ENCODE measurements at places on chromosomes 16 and 17.

DNA sequence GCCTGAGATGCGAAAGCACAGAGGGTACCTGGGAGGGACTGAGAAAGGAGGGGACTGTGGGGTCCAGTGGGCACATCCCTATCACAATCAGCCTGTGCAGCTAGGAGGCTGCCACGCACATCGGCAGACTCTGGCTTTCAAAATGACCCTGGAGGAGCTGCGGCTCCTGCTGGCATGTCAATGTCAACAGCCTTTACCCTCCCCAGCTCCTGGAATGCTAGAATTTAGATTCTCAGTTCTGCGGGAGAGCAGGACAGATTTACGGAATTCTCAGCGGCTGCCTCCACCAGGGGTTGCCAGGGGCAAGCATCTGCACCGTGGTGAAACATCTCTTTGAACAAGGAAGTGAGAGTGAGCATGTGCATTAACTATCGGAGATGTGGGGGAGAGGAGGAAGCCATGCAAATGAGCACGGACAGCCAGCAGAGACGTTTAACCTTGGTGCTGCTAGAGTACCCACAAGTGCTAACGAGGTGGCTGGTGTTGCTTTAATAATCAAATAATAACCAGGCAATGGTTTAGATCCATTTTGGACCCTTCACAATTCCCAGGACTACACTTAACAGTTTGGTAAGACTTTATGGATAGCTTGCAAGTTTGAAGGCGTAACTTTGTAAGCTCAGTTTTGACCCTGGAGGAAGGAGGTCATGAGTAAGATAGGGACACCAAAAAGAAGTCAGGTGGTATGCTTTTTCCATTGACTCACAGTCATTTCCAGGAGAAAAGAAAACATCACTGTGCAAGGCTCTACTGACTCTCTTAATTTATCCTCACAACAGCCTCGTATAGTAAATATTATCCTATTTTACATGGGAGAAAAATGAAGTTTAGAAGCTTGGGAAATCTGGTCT is 54.1 kb downstream of the XYLT1 start:
- no peak for DNase-seq

DNA sequence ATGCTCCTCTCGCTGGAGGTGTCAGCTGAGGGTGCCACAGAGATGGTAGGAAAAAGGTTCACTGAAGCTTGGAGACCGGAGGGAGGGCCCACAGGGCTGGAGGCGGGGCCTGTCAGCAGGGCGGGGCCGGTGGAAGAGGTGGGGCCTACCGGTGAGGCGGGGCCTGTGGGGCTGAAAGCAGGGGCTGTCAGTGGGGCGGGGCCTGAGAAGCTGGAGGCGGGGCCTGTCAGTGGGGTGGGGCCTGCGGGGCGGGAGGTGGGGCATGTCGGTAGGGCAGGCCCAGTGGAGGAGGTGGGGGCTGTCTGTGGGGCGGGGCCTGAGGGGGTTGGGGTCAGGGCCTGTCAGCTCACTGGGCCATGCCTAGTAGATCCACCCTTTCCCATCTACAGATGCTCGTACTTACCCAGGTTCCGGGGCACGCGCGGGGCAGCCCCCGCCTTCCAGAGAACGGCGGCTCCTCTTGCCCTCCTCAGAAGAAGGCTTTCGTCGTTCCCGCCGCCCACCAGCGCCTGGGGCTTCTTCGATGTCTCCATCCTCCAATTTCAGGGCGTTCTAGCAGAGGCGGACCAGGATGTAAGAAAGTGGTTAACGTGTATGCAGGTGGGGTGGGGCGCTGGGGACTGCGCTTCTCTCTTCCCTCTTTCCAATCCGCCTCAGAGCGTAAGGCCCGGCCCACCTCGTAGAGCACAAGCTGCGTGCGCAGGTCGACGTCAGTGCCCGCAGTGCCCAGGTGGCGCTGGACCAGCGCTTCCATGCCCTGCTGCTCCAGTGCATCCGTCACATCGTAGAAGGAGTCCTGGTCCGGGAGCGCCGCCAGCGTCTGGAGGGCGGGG is 9.8 kb downstream of the TMEM208 start:
- DNase-seq, result peak; percentile 66

- DNase-seq, result no peak
These were observed 33.5 kb downstream of the WSB1 start for GRCh38 chr17:27327397-27327796.

DNA sequence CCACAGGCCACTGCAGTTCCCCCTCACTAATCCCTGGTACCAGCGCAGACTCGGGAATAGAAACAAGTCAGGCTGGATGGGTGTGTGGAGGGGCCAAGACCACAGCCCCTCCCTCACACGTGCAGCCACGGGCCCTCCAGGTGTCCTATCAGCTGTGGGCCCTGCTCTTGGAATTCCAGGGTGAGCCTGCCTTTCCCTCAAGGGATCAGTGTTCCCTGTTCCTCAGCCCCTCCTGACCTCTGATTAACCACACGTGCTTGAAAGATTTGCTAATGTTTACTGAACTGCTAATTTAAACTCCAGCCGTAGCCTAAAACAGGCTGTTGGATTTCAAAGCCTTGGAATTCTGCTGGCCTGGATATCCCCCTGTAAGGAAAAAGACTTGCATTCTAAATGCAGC is 146.4 kb downstream of the SOCS1 start:
- no peak for DNase-seq

GRCh38 chr17:79294459-79295071 is 219.9 kb downstream of the ENGASE start:
- no peak for DNase-seq

DNA sequence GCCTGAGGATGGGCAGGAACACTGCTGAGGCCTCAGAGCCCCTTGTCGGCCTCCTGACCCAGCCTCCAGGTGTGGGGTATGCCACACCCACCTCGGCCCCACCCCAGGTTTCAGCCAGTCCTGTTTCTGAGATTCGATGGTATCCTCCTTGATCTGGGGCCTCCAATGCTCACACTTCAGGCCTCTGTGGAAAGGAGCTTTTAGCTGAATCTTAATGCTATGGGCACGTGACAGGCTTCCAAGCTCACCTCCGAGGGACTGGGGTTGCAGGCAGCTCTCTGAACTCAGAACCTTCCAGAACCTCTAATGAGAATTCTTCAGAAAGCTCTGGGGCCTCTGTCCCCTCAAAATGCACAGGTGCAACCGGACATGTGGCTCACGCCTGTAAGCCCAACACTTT is 54.8 kb downstream of the SCNN1B start:
- no peak for DNase-seq

DNA sequence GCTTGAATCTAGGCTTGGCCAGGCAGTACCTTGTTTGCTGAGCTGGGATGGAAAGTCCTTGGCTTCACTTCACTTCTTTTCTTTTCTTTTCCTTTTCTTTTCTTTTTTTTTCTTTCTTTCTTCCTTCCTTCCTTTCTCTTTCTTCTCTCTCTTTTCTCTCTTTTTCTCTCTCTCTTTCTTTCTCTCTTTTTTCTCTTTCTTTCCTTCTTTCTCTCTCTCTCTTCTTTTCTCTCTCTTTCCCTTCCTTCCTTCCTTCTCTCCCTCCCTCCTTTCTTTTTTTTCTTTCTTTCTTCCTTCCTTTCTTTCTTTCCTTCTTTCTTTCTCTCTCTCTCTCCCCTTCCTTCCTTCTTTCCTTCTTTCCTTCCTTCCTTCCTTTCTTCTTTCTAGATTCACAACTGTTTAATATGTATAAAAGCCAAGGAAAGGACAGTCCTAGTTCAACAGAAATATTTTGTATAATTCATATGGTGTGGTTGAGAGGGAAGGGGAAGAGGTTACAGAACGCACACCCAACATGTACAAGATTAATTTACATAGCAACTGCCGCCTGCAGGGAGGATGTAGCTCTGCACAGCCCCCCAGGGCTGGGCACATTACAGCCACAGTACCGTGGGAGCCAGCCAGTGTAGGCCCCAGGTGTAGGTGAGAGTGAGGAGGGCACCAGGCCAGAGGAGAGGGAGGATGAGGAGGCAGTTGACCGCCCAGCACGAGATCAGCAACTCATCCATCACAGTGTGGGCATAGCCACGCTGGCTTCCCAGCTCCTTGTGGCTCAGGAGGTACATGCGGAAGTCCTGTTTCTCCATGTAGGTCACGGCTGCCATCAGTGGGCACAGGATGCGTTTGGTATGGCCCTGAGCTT is 9.7 kb upstream of the ITGB3 start:
- no peak for DNase-seq

- DNase-seq, result no peak
These were observed 26.6 kb upstream of the KCNG4 start for GRCh38 chr16:84266451-84266850.

DNA sequence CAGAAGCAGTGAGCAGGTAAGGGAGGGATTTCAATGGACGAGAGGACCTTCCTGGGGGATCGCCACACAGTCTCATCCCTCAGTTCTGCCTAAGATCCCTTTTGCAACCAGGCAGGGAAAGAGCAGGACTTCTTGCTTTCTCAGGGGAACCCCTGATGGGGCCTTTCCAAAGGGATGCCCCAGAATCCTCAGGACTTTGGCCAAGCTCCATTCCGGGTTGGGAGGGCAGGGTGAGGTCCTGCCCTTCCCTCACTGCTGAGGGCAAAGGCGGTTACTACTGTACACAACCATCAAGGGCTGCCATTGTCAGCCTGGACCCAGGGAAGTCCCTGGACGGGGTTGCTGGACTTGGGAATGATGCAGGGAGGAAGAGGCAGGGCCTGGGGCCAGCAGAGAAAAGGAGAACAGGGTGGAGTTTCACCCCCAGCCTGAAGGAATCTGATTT is 9.7 kb downstream of the PRR29 start:
- no peak for DNase-seq

DNA sequence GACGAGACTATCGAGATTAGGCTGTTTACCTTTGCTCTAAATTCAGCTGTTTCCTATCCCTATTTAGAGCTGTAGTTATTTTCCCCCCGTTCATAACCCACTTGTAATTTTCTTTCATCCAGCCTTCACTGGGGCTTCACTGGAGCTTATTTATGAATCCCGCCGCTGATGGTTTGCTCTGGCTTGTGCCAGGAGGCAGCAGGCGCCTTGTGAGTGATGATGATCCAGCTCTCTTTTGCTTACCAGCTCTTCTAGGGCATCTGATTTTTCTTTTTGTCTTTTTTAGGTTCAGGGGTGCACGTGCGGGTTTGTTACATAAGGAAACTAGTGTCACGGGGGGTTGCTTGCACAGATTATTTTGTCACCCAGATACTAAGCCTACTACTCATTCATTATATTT is 37.4 kb upstream of the CDH13 start:
- no peak for DNase-seq

GRCh38 chr17:81607431-81607830 is 29.5 kb downstream of the NPLOC4 start:
- no peak for DNase-seq
